Stimulated activated CD8-positive, alpha-beta memory T cell treated with anti-CD3 and anti-CD28 coated beads, Interleukin-7, amount 100 ng/mL, for 1 hour (primary cell): ENCODE measurements at places on chromosomes 11 and 22.

DNA sequence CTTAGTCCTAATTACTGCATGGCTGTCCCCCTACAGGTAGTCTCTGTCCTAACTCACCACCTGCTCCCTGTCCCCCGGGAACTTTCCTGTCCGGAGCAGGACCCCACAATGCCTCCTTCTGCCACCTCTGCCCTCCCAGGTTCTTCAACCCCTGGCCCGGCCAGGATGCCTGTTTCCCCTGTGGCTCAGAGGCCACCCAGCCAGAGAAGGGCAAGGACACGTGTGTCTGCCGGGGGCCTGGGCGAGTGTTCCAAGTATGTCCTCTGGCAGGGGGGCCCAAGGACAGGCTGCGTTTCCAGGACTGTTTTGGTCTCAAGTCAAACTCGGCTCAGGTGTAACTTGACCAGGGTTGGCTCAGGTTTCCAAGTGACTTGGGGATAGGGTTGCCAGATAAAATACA lies 63.8 kb downstream of the BTG4 start:
- no peak for DNase-seq

- no peak for DNase-seq
Measured at GRCh38 chr11:61697078-61697502, 16.9 kb downstream of the DAGLA start.

- no peak for DNase-seq
Measured at GRCh38 chr11:9821008-9821752, 157.3 kb downstream of the SWAP70 start.

- no peak for DNase-seq
Measured at GRCh38 chr11:106723071-106723470, 295.2 kb downstream of the GUCY1A2 start.

- no peak for DNase-seq
Measured at GRCh38 chr11:46984987-46985386, 48.4 kb downstream of the CSTPP1 start.

DNA sequence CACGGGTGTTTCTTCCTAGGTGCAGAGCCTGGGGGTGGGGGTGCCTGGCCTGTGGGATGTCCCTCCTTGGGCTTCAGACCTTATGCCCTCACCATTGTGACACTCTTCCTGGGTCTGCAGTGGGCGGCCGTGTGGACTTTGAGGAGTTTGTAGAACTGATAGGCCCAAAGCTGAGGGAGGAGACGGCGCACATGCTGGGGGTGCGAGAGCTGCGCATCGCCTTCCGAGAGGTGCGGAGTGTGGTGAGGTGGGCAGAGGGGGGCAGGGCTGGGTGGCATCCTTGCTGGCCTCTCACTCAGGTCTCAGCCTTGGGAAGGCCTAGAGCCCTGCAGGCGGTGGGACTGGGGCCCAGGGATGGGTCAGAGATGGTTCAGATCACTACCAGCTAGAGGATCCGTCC lies 2.3 kb downstream of the CABP4 start:
- DNase-seq: no peak
